Activated CD4-positive, alpha-beta T cell treated with anti-CD3 and anti-CD28 coated beads, Interleukin-10, Interleukin-2, amounts not matched to agents 100 ng/mL and 50 ng/mL, durations not matched to agents 16 hours and 8 hours (primary cell): ENCODE measurements at places on chromosomes 13 and 19.

DNA sequence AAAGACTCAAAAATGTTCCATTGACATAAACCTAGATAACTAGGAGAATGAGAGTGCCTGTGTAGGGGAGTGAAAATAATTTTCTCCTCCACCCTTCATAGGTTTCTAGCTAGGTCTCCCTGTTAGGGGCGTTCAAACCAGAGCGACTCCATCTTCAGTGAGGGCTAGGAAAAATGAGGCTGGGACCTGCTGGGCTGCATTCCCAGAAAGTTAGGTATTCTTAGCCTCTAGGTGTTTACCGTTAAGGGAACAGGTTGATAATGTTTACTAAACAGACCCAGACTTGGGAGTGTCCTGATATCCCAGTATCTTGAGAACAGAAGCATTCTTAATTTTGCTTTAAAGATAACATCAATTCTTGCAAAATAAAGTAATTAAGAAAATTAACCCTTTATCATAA is 20.1 kb downstream of the PABPC3 start:
- DNase-seq: no peak

DNA sequence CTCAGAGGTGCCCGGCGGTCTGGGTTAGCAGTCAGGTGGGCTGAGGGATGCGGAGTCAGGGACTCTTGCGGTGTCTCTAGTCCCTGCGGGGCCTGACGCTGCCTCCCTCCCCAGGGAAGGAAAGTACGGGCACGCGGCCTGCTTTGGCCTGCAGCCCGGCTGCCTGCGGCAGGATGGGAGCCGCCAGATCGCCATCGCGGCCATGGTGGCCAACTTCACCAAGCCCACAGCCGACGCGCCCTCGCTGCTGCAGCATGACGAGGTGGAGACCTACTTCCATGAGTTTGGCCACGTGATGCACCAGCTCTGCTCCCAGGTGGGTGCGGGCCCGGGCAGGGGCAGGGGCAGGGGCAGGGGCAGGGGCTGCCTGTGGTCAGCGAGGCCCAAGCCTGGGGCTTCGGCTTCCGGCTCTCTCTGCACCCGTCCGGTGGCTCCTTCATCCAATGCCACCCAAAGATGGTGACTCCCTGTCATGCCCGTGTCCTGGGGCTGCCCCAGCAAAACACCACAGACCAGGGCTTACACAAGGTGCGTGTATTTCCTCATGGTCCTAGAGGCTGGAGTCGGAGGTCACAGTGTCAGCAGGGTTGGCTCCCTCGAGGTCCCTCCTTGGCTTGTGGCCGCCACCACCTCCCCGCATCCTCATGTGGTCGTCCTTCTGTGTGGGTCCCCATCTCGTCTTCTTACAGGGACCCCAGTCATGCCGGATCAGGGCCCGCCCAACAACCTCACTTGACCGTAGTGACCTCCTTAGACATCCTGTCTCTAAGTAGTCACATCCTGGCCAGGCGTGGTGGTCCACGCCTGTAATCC is 11.3 kb upstream of the ZNF554 start:
- no peak for DNase-seq

DNA sequence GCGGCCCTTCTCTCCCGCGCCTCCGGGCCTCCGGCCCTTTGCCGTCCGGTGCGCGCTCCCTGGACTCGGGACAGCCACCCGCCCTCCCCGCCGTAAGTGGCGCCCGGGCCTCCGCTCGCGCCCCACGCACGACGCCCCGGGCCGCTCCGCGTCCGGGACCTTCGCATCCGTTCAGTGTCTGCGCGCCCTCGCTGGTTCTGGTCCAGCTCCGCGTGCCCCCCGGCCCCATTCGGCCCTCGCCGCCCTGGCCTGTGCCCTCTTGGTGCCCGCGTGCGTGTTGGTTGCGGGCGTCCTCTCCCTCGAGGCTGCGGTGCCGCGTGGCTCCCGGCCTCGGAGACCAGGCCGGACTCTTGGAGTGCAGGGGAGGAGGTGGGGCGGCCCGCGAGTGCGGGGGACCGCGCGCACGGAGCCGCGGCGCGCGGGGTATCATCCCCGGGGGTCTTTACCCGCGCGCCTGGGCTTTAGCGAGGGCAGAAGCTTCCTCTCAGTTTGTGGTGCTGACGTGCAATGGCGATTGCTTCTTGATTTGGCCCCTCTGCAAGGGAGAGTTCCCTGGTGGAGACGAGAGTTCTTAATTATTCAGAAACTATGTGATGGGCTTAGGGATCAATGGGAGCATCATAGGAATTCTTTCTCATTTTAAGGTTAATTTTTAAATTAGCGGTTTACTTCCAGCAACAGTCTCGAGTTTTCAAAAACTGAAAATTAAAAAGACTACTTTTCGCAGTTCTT is 757 bp downstream of the WASF3 start:
- no peak for DNase-seq

- DNase-seq: no peak
Observed at GRCh38 chr19:2779121-2779740, 3.8 kb downstream of the SGTA start.

DNA sequence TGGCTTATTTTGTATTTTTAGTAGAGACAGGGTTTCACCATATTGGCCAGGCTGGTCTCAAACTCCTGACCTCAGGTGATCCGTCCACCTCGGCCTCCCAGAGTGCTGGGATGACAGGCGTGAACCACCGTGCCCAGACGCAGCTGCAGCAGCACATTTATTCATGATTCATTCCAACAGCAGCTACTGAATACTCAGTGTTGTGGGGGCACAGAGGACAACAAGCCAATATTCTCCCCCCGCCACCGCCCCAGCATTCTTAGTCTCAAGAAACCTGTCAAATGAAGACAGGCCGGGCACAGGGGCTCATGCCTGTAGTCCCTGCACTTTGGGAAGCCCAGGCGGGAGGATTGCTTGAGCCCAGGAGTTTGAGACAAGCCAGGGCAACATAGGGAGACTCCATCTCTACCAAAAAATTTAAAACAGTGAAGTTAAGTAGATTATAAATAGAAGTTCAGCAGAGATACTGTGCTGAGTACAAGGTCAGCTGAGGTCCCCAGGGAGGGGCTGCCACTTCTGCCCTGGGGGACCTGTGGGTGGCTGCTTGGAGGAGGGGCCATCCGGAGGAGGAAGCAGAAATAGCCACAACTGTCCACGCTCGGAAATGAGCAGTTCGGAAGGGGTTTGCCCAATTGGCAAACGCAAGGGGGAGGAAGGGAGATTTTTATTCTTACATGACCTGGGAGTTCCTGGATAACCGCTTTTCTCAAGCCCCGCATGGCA is 4.3 kb downstream of the DOT1L start:
- DNase-seq: no peak
